BE2C (cell line): ENCODE measurements at places on chromosomes 12 and 14.

GRCh38 chr14:21073921-21074320 is 3.8 kb downstream of the ARHGEF40 start:
- no peak for DNase-seq

- DNase-seq = peak; percentile 31
Observed at GRCh38 chr12:93766796-93767523, 89.8 kb downstream of the CRADD start.

DNA sequence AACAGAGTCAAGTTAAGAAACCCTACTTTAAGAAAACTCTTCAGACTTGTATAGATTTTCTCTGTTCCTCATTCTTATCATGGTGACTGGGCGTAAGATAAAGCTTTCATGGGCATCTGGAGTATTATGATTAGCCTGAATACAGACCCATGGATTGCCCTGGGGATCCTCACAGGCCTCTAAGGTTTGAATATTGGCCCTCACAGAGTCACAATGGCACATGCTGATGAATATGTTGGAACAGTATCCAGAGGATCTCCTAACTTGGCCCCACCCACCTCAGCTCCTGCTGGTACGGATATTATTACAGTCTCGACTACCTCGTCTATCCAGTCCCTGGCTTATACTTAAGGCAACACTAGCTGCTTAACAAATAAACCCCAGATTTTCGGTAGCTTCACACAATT is 8.1 kb downstream of the OSBPL8 start:
- peak; percentile 18 for DNase-seq

- DNase-seq = no peak
Observed at GRCh38 chr12:113119980-113120669, 15.4 kb downstream of the RASAL1 start.

- DNase-seq = no peak
Observed at GRCh38 chr14:93788293-93788542, at the start of gene PRIMA1. Gene PRIMA1, minus strand, starts transcription at chr14:93788485. Its CDS starts 767 bp downstream, at chr14:93787718.

DNA sequence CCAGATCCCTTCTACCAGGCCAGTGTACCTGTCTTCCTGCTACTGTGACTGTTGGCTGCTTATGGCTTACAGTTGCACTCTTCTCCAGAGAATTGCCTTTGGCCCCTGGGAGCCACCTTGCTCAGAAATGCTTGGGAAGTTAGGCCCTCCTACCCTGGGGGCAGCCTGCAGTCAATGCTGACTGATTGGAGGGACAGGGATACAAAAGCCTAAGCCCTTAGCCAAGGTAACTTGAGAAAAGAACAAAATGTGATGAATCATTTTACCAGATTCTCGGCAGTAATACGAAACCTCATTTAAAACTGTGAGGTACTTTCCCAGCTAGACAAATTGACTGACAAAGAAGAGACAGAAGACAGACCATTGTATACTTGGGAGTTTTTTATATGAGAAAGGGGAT is 47.3 kb downstream of the PTCSC3 start:
- no peak for DNase-seq

DNA sequence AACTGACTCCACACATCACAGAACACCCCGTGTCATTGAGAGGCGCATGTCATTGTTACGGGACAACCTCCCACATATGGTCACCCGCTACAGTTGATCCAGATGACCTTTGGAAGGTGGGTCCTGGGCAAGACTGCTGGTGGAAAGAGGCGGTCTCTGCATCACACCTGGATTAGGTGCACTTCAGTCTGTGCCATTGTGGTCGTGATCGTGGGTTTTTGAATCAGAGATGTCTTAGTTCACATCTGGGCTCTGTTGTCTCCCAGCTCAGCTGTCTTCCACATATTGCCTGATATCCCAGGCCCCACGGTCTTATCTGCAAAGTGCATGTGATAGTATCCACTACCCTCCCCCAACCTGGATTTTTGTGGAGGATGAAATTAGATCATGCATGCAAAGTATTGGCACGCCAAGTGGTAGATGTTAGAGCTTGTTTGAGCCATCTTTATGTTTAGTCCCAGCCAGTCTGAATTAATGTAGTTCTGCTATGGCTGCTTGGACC is 208.7 kb upstream of the FOXN3 start:
- DNase-seq = no peak

DNA sequence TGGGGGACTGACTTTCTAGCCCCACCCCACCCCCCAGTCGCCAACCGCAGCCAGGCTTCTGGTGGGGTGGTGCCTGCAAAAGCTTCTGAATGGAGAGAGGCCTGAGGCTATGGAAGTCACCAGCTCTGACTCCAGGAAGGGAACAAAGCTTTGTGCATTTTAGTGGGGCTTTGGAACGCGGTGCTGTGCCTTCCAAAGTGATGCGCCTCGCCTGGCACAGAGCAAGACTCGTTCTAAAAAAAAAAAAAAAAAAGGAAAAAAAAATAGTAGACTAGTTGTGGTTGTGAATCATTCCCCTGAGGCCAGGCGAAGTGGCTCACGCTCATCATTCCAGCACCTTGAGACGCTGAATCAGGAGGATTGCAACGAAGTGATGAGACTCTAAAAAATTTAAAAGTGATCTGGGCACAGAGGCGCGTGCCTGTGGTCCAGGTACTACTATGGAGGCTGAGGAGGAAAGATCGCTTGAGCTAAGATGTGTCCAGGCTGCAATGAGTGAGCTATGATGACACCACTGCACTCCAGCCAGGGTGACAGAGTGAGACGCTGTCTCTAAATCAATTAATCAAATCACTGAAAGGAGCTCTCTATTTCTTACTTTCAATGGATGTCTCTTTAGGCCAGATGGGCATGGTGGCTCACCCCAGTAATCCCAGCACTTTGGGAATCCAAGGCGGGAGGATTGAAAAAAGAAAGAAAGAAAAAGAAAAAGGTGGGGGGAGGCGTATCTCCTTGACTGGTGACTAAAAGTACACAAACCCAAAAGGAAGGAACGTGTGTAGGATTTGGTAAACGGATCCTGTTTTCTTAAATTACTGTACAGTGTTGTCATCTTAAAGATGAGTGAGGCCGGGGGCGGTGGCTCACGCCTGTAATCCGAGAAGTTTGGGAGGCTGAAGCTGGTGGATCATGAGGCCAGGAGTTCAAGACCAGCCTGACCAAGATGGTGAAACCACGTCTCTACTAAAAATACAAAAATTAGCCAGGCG is 259.6 kb upstream of the ALG10B start:
- DNase-seq = no peak

- DNase-seq = no peak
Observed at GRCh38 chr12:124881123-124881522, 17.5 kb upstream of the SCARB1 start.

GRCh38 chr14:63928744-63929174 is 76.0 kb downstream of the SYNE2 start:
- DNase-seq = no peak

DNA sequence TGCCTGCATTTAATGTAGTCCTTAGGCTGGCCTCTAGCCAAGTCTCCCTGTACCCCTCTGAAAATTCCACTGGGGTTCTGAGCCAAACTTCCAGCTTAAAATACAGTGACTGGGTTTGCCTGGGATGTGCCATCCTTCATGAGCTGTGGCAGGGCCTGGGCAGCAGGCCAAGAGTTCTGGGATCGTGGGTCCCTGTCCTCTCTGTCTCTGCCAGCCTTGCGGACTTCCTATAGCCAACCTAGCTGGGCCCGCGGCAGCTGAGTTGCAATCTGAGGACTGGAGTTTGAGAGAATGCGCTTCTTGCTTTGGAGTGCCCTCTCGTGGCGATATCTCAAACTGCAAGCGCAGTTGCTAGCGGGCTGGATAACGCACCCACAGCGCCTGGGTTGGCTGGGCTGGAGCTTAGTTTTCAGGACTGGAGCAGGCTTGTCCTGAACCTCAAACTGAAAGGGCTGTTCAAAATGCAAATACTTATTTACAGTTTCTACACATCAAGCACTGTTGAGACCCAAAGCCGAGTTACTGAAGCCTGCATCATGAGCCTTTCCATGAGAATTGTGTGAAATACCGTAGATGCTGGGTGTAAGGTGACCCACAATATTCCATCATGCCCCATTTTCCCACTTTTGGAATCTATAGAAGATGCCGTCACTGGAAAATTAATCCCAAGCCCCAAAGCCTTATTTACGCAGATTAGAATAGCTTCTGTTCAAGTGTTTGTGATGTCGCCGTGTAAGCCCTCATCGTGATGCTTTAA is 7.3 kb upstream of the IFI27L2 start:
- peak; percentile 90 for DNase-seq

- DNase-seq = no peak
Observed at GRCh38 chr12:57549203-57549908, 488 bp upstream of the KIF5A start.

DNA sequence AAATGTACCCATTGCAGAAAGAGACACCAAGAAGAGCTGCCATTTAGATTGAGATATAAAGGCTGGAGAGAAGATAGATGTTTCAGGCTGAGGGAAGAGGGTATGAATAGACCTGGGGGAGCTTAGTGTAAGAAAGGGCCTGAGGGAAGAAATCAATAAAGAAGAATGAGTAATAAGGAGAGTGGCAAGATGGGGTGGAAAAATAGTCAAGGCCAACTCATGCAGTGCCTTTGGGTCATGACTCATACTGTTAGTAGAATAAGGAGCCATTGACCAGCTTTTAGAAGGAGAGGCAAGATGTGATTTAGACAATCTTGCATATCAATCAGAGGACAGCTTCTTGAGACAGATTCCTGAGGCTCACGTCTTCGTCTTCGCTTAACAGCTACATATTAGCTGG is 287.5 kb downstream of the DUSP6 start:
- DNase-seq = no peak

DNA sequence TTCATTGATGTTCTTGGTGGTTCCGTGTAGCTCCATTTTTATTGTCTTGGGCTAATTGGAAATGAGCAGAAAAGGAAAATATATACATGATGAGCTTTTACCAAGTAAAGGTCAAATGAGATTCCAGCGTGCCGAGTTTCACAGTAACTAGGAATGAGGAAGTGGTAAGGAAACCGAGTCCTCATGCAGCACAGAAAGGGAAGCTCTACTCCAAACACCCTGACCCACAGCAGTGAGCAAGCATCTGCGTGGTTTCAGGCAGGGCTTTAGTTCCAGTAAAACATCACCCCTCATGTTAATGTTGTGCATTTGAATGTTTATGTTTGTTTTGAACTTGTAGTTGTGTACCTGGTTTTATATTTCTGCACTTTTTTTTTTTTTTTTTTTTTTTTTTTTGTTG is 208.0 kb downstream of the SLC41A2 start:
- DNase-seq = no peak

DNA sequence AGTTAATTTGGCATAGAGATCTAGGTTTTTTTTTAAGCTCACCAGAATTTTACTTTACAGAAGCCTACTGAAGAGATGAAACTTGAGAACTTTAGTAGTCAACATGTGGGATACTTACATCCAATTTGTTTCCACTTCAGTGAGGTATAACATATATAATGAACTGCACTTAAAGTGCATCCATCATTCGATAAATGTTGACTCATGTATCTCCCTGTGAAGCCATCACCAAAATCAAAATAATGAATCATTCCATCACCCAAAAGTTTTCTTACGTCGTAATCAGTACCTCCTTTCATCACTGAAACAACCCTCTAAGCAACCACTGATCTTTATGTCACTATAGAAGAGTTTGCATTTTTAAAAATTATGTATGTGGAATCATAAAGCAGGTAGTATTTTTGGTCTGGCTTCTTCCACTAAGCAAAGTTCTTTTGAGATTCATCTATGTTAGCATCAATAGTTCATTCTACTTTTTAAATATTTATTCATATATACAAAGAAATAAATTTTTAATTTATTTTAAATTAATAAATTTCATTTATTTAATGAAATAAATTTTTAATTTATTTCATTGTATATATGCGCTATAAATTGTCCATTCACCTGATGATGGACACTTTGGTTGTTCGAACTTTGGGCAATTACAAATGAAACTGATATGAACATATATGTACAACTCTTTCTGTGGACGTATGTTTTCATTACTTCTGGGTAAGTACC is 2.0 kb upstream of the CPNE8 start:
- DNase-seq = no peak

DNA sequence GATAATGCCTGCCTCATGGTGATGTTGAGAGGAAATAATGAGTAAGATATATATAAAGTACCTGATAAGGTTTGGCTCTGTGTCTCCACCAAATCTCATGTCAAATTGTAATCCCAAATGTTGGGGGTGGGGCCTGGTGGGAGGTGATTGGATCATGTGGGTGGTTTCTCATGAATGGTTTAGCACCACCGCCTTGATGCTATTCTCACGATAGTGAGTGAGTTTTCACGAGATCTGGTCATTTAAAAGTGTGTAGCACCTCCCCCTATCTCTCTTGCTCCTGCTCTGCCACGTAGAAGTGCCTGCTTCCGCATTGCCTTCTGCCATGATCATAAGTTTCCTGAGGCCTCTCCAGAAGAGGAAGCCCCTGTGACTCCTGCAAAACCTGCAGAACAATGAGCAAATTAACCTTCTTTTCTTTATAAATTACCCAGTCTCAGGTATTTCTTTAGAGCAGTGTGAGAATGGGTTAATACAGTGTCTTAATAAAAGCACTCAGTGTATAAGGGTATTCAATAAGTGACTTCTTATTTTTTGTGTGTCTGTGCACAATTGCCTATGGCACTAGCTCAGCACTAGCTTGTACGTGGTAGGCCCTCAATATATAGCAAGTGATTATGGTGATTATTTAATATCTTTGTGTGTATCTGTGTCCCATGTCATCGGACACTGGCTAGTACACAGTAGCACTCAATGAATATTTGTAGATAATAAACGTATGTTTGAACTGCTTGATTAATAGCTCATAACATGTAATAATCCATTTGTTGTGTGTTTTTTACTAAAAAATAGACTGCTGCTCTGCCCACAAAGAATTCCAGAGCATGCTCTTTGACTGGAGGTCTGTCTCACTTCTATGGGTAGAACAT is 138.1 kb upstream of the LMNTD1 start:
- DNase-seq = no peak

DNA sequence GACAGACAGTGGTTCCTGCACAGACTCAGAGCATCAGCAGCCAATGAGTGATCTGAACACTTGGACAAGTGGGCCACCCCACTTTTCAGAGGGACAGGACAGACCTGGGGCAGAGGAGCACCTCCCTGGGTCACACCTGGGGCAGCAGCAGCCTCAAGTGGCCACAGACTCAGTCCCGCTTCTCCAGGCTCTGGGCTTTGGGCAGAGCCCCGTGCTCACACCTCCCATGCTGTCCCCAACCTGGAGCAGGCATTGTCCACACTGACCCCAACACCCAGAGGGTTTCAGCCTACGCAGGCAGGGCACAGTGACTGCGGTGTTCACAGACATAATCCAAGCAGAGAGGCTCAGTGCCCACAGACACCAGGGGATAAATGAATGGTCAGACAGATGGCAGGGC is 135.5 kb upstream of the SFSWAP start:
- no peak for DNase-seq

- no peak for DNase-seq
Observed at GRCh38 chr14:105015242-105015641, 5.6 kb downstream of the CDCA4 start.

DNA sequence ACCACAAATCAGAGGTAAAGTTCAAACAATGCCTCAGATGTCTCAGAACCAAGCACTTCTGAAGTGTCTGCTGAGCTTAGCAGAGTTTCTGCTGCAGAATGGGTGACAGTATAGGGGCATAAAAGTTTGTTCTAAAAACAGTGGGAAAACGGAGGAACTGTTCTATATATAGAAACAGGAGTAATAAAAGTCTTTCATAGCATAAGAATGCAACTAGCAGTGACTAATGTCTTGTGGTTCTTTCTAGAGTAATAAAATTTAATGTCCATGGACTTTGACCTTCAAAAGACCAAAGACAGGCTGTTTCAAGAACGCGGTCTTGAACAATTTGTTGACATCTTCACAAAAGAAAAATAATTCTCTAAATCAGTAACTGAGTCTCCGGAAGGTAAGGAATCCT is 107.5 kb upstream of the FAR2 start:
- DNase-seq = no peak
